NCI-H1048 (cell line): ENCODE measurements at places on chromosomes 5 and 9.

DNA sequence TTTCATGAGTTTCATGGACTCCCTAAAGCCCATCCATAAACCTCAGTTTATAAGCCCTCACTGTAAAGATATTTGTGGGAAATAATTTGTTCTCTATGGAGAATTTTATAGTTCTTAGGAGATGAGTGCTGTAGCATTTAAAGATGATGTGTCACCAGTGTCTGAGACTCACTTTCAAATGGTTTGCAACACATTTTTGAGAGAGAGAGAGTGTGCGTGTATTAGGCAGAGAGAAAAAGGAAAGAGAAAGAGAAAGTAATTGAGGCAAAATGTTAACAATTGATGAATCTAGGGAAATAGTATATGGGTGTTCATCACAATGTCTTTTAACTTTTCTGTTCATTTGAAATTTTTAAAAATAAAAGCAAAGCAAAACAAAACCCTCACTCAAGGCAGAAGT, 479.0 kb downstream of the ZSWIM6 start:
- DNase-seq, result no peak

DNA sequence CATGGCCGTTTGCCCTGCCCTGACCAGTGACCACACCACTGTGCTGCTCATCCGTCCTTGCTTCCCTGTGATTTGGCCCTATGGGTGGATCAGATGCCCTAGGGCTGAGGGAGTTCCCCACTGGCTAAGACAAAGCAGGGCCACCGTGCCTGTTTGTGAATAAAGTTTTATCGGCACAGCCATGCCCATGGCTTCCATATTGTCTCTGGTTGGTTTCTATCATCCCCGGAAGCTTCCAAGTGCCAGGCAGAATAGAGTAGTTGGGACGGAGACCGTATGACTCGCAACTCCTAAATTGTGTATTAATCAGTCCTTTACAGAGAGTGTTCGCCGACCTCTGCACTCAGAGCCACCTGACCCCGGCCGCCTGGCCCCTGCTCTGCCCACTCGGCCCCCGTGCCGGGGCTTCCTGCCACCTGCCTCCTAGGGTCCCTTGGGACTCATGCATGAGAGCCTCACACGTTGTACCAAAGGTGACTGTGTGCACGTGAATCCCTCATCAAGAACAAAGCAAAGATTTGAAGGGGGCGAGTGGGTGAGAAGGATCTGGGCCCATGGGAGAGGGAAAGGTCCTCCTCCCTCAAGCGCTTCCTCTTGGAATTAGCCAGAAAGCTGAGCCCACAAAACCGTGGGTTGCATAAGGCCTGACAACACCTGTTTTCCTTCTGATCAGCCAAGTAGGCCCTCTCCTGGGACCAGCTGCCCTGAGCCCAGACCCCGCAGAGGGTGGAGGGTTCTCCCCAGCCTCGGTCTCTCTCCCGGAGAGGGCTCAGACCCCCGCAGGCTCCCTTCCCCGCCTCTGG, 11.7 kb upstream of the FCN2 start:
- DNase-seq, result no peak

- no peak for DNase-seq
Measured at GRCh38 chr9:15103290-15103689, 193.1 kb upstream of the FREM1 start.

DNA sequence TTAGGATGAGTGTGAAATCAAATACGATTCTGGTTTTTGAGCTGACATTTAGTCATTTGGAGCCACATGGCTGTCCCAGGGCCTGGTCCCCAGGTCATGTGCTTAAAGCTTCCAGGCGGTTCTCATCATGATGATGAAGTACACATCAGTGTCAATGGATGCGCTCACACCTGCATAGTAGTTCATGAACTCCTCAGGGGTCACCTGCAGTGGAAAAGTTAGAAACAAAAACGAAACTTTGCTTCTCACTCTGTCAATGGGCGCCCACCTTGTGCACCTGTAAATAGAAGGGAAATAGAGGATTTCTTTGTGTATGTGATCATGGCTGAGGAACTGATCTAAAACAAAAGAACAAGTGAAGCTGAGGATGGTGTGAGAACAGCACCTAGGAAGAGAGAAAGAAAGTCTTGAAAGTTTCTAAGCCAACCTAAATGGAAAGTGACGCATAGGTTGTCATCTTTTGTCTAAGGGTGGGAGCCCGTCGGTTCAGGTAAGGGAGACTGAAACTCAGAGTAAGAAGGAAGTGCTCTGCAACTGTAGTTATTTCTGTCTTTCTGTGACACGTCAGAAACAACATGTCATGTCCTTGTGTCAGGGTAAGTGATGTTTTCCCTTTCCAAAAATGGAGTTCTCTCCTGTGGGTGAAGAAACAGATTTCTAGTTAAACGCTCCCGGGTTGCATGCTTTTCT, 33.8 kb downstream of the CAPSL start:
- no peak for DNase-seq

DNA sequence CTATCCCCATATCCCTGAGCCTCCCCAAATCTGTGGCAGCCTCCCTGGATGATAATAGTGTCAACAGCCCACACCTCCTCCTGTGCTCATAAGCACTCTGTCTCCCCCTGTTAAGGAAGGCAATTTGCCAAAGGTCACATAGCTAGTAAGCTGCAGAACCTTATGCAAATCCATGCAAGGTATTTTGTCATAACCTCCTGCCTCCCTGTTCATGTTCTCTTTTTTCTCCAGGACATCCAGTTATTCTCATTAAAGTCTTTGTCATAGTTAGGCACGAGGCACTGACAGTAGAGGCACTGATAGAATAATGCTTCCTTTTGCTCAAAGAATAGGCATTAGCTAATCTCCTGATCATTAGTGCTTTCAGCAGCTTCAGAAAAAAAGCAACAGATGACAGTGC, 10.2 kb upstream of the AUH start:
- no peak for DNase-seq

DNA sequence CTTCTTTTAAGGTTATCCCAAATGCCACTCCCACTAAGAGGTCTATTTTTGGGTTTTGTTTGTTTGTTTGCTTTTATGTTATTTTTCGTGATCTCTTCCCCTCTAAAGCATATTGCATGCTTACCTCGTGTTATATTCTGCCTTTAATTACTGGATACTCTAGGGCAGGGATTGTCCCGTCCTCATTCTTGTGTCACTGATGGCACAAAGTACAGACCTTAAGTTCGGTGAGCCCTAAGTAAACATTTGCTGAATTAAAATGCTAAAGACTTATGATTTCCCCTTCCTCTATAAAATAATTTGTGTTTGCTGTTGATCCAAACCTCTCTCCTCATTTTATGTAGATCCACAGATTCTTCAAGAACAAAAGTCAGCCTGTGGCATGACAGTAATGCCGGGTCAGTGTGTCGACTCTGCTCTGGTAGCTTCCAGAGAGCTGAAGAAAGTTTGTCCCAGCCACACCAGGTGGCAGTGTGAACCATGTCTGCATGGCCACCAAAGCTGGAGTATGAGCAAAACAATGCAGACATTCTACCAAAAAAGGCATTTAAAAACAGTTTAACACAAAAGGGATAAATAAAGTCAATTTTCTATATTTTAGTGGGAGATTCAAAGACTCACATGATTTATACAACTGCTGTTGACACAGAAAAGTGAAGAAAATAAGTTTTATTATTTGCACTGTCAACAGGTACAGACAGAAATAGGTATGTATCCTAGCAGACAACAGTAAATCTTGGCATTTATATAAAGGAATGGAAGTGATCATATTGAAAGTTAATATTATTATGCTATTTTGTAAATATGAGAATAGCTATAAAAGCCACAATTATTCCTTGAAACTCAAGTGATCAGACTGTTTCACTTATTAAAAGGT, 17.9 kb upstream of the POC5 start:
- no peak for DNase-seq

DNA sequence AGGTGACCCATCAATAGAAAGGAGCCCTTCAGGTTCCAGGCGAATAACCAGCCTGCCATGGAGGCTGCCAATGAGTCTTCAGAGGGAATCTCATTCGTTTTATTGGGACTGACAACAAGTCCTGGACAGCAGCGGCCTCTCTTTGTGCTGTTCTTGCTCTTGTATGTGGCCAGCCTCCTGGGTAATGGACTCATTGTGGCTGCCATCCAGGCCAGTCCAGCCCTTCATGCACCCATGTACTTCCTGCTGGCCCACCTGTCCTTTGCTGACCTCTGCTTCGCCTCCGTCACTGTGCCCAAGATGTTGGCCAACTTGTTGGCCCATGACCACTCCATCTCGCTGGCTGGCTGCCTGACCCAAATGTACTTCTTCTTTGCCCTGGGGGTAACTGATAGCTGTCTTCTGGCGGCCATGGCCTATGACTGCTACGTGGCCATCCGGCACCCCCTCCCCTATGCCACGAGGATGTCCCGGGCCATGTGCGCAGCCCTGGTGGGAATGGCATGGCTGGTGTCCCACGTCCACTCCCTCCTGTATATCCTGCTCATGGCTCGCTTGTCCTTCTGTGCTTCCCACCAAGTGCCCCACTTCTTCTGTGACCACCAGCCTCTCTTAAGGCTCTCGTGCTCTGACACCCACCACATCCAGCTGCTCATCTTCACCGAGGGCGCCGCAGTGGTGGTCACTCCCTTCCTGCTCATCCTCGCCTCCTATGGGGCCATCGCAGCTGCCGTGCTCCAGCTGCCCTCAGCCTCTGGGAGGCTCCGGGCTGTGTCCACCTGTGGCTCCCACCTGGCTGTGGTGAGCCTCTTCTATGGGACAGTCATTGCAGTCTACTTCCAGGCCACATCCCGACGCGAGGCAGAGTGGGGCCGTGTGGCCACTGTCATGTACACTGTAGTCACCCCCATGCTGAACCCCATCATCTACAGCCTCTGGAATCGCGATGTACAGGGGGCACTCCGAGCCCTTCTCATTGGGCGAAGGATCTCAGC, at the start of gene OR1K1:
OR1K1 (plus strand) TSS at position 58 of the 995 bp plus-strand sequence; CDS start at position 58, 0 bp downstream.
- DNase-seq, result no peak

DNA sequence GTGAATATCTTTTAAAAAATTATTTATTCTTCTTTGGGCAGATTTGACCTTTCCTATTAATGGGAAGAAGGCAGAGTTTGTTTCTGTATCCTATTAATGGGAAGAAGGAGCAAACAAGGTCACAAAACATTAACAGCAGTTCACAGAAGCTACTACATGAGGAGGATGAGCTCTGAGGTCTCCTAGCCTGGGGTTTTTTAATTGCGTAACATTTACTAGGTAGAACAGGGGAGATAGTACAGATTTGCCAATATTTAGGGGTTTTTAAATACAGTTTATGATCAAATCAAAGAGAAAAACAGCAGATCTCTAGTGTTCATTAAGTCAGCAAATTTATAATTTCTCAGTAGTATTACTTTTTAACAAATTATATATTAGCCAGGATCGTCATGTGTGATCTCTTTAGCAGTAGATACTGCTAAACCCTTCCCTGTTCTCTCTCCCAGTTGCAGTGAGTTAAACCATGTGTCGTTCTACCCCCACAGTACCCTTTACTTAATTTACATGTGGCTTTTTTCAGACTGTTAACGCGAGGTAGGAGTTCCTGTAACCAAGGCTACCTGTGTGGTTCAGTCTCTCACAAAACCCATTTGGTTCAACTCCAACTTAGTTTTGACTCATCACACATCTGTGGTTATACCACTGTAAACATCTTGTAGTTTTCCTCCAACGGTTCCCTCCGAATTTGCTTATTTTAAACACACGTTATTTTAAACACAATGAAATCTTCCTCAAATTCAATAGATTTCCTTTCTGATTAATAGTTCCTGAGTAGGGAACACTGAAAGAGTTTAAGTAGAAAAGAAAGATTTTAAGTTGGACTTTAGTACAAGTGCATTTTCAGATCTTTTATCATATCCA, 13.3 kb downstream of the SLC25A46 start:
- DNase-seq, result no peak

- DNase-seq, result no peak
Measured at GRCh38 chr9:27371382-27371781, 74.4 kb upstream of the EQTN start.

- DNase-seq, result no peak
Measured at GRCh38 chr9:89339807-89340206, 21.5 kb downstream of the SECISBP2 start.

DNA sequence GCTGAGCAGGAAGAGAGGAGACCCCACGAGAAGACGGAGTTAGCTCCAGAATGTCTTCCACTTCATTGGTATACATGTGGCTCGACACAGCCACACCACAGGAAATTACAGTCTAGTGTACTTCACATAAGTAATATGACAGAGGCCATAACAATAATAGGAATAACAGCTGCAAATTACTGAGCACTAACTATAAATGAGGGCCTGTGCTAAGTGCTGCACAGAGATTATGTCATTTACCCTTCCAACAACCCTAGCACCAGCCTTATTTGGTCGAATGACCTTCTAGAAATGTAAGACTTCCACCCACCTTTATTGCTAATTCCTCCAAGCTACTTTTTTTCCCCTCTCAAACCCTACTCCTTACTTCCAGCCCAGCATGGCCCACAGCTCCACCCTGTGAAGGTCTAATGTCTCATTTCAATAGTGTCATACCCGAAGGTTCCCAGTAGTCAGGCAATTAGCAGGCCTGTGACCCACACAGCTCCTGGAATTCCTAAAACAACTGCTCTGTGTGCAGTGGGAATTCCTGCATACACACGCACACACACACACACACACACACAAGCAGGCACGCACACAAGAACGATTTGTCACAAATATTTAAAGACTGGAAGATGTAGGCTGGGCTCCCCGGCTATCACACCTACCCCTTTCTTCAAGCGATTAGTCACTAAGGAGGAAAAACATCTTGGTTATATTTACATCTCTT, 134.5 kb downstream of the FRMD3 start:
- DNase-seq, result no peak

GRCh38 chr9:12934545-12935272, 159.9 kb downstream of the LURAP1L start:
- DNase-seq, result no peak

GRCh38 chr9:30630459-30630858, 1754.0 kb upstream of the ACO1 start:
- DNase-seq, result peak; percentile 38

GRCh38 chr5:140969880-140970279, 3.6 kb downstream of the PCDHAC2 start:
- no peak for DNase-seq

GRCh38 chr9:126360073-126360472, 33.4 kb downstream of the MVB12B start:
- DNase-seq, result no peak

- no peak for DNase-seq
Measured at GRCh38 chr5:139133282-139133681, 64.9 kb downstream of the SIL1 start.

GRCh38 chr9:124102363-124102762, 90.8 kb downstream of the LHX2 start:
- no peak for DNase-seq
